ENCODE measurements at places on chromosomes 7 and 10.

- no peak for DNase-seq
Observed at GRCh38 chr7:33421429-33421828, 292.1 kb downstream of the BBS9 start.

- DNase-seq = no peak
Observed at GRCh38 chr10:128137877-128138276, 11.7 kb upstream of the MKI67 start.

DNA sequence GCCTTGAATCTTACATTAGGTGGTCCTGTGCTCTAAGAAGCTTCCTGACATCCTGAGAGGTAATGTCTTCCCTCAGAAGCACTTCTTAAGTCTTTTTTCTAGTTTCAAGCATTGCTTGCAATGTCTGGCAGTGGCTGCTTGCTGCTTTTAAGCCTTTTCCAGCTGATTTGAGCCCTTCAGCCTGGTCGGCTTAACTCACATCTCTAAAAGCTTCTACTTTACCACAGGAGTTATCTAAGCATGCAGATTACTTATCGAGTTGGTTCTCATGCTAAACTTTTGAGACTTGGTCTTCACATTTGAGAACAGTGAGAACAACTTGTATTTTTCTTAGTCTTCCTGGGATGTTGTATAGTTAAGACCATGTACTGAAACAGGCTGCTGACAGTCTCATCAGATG is 3.9 kb downstream of the LRMDA start:
- no peak for DNase-seq

DNA sequence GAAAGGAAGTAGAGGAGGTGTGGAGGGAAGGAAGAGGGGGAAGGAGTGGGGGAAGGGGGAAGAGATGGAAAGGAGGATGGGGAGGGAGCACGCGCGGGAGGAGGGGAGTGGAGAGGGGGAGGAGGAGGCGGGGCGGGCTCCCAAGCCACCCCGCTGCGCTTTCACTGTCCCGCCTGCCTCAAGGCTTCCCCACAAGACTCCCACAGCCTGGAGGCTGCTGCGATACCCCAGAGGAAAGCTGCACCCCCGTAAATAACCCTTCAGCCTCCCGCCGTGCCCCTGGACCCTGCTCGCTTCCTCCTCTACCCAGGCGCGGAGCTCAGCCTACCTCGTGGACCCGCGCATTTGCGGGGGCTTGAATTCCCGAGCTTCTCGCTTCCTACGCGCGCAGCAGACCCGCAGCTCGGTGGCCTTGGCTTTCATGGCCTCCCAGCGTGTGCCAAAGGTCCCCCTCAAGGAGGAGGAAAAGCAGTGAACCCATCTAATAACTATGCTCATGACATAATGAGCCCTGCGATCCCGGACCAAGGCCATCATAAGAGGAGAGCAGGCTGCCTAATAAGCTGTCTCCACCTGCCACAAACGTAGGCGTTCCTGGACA is at the start of gene C10orf67:
TSS of gene C10orf67 (minus strand) at position 557 of the 601 bp plus-strand sequence. CDS start at position 534, 23 bp downstream.
- DNase-seq = no peak

- no peak for DNase-seq
Observed at GRCh38 chr10:34078745-34079470, 736.2 kb downstream of the PARD3 start.

- no peak for DNase-seq
Observed at GRCh38 chr10:82609845-82610244, 734.9 kb downstream of the NRG3 start.

- DNase-seq = no peak
Observed at GRCh38 chr10:15627617-15628196, 92.0 kb downstream of the ITGA8 start.

- DNase-seq = no peak
Observed at GRCh38 chr7:125664625-125665024, 735.0 kb upstream of the POT1 start.

GRCh38 chr7:50502001-50502684 is 52.0 kb upstream of the FIGNL1 start:
- no peak for DNase-seq

GRCh38 chr7:28165961-28166955 is 14.3 kb downstream of the JAZF1 start:
- no peak for DNase-seq

DNA sequence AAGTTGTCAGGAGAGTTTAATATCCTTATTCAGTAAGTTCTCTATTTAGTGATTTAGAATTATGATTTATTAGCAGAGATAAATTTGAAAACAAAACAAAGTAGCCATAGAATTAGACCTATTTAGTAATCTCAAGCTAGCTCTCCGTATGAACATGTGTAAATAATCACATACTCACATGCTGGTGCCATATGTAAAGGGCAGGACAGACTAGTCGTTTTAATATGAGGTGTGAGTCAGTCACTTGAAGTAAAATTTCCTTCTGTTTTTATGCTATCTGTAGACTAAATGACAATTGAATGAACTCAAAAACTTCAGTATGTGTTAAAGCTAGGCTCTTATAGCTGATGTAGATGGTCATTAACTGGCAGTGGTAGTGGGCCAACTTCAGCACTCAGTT is 67.1 kb downstream of the WAC start:
- no peak for DNase-seq

- DNase-seq = no peak
Observed at GRCh38 chr7:66873476-66873875, 47.5 kb upstream of the TMEM248 start.

DNA sequence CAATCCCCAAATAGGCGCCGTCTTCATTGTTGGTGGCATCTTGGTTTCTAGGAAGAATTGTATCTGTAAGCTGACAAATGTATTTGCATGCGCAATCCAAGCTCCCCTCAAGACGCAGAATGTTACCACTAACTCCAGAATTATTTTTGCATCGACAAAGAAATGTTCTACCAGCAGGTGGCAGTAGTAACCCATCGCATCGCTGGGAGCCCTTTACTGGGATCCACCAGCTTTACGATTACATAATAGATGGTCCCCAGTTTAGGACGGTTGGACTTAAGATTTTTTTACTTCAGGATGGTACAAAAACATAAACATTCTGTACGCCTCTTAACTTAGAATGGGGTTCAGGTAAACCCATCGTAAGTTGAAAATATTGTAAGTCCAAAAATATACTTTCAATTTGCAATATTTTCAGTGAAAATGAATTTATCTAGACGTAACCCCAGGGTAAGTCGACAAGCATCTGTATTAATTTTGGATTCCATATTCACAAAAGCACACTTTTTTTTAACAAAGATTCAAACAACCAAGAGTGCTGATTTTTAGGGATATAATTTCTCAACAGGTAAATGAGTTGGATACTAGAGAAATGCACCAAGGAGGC is 114.0 kb upstream of the COBL start:
- DNase-seq = no peak

DNA sequence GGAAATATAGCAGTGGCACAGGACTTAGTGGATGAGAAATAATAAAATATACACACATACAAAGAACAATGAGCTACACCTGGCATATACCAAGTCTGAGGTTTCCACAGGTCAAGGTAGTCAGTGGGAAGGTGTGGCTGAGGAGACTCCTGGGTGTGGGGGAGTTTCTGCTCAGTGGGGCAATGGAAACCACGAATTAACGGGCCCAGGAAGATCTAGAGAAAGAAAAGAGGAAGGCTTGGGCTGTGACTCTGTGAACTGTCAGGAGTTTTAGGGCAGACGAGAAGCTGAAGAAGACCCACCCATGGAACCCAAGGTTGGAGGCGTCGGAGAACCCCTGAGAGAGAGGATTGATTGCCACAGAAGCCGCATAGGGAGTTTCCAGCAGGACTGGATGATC is 196.5 kb downstream of the HERPUD2 start:
- no peak for DNase-seq

DNA sequence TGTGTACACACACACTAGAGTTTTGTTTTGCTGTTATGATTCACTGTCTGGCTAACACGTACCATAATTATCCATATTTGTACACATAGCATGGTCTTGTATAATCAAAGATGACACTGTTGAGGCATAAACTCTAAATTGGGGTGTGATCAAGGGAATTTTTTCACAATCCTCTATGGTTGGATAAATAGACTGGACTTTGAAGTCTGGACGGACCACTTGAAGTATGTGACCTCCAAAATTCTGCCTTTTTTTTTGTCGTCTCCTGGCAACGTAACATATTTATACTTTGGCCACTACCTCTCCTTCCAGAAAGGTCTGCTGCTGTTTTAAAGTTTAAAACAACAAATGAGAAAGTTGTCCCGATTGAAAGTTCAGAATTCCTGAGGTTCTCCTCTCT is 193.4 kb downstream of the CACNB2 start:
- no peak for DNase-seq

DNA sequence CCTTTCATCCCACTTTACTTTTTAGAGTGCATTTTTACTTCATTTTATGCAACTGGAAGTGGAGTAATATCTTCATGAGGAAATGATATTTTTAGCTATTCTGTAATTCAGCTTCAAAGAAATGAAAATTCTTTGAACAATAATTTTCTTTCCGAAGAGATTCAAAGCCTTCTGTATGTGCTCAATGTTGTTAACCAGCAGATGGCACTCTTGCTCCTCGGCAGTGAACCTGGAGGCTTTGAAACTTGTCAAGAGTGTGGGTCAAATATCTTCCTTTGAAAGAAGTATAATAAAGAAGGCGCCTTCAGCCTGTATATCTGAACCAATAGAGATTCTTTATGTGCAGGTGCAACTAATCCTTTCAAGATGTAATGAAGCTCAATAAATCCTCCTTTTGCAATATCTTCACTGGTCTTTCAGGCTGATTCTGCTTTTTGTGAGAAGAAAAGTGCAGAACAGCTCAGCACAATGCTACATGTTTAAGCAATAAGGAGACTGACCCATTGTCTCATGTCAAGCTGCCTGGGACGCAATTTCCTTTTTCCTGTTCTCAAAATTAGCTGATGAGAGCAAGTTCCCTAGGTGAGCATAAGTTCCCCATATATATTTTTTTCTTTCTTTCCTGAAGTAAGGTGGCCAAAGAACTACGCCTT is 258.4 kb downstream of the SEMA3A start:
- DNase-seq = no peak

DNA sequence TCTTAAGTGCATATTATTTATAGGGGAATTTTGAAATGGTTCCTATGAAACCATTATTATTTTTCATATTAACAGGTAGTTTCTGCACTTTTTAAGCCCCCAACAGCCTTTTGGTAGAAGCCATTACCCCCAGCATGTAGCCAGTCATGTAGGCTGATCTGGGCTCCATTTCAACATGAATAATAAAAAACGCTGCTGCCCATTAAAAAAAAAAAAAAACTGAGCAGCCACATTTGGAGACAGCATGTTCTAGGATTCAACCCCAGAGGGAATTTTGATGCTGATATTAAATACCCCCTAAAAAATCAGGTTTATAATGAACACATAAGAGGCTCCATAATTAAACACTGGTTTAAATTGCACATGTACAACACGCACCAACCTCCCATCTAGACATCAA is 181.3 kb downstream of the RTKN2 start:
- no peak for DNase-seq

- no peak for DNase-seq
Observed at GRCh38 chr10:47401874-47402640, 18.0 kb upstream of the ZNF488 start.

DNA sequence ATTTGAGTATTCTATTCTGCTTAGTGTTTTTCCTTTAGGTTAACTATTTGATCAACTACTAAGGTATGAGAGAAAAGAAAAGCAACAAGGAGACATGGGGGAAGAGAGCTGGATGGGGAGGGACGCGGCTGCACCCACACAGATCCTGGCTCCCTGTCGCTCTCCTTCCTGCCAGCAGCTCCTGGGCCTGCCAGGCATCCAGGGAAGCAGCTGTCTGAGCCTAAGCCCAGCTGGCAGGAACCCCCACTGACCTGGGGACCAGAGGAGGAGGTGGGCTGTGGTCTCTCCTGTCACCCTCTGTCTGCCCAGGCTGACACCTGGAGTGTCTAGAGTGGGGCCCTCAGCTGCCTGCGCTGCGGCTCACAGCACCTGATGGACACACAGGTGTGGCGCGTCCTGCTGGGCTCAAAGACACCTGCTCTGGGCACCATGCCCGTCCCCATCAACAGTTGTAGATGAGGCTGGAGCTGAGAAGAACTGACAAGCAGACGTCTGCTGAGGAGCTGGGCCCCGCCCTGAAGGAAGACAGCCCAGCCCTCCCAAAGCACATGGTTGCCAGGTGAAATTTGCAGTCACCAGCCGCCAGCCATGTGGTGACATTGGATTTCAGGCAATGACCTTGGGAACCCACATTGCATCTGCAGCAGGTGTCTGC is 207.9 kb downstream of the PLXNA4 start:
- DNase-seq = no peak
